ENCODE measurements at places on chromosomes 7 and 10.

GRCh38 chr10:125095776-125096175 is 64.6 kb downstream of the CTBP2 start:
- no peak for DNase-seq

- DNase-seq, result no peak
Measured at GRCh38 chr7:106552645-106553445, 108.1 kb downstream of the CCDC71L start.

- DNase-seq, result no peak
Measured at GRCh38 chr10:45468079-45468478, 94.1 kb downstream of the ALOX5 start.

GRCh38 chr7:92888-93672 is 99.3 kb upstream of the FAM20C start:
- no peak for DNase-seq

DNA sequence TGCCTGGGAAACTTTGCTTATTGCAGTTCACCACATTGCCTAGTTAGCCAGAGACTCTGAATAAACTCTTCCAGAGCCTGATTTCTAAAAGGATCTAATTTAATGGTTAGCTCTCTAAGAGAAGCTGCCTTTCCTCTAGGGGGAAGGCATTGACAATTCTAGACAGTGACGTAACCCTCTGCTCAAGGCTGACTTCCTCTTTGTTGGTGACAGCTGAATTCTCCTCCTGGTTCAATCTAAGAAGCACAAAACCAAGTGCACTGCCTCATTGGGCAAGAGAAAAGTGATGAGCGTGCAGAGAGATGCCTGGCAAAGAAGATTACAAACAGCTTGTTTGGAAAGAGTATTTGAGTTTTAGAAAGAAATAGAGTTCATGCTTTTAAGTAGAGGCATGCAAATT is 102.7 kb downstream of the MACC1 start:
- DNase-seq, result no peak

DNA sequence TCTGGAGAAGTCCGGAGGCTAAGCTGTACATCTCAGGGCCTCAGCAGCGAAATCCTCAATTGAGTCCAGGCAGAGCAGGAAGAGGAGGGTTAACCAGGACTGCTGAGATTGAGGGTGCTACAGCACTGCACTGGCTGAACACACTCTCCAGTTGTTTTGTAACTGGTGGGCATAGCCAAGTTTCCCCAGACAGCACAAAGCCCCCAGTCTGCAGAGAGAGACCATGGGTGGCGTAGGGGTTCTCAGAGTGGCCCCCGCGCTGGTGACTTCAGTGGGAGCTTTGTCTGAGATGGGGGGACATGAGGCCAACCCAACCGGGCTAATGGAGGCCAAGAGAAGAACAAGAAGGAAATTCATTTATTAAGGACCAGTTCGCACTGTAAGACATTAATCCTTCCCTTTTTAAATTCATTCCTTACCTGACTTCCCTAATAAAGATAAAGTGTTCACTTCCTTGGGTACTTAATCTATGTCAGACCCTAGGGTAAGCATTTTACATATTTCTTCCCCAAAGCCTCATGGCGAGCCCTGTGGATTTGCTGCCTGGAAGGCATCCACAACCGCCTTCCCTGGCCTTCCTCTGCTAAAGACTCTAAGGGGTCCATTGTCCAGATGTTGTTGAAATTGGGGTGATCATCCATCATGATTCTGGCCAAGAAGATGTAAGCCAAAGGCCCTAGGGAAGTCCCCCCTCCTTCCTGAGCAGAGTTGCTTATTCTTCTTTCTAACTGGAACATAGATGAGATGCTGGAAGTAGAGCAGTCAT is 121.4 kb upstream of the CHST15 start:
- no peak for DNase-seq

DNA sequence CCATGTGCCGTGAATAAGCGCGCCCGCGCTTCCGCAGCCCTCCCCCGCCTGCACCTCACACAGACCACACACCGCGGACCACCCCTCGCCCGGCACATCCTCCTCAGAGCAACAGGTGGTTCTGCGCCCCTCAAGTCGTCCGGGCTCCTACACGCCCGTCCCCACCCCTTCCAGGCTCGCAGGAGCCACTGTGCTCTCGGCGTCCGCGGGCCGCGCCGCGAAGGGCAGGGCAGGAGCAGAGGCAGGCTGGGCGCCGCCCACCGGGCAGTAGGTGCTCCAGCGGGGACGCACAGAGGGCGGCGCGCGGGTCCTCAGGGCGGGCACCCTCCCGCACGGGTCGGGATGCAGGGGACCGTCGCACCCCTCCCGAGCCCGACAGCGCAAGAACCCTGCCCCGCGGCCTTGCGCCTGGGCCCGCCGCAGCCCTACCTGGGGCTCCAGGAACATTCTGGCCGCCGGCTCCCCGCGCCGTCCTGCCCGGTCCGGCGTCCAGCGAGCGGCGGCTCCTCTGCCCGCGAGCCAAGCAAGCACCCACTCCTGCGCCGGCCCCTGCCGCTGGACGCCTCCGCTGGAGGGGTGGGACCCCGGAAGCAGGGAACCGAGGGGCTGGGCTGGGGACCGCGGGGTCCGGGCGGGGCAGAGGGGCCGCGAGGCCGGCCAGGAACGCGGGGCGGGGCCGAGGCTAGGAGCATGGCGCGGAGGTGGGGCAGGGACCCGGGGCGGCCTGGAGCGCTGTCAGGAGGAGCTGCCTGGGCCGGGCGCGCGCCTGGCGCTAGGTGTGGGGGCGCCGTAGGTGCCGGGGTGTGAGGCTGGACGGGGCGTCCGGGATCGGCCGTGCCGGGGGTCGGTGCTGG is 37.4 kb downstream of the RASGEF1A start:
- no peak for DNase-seq

DNA sequence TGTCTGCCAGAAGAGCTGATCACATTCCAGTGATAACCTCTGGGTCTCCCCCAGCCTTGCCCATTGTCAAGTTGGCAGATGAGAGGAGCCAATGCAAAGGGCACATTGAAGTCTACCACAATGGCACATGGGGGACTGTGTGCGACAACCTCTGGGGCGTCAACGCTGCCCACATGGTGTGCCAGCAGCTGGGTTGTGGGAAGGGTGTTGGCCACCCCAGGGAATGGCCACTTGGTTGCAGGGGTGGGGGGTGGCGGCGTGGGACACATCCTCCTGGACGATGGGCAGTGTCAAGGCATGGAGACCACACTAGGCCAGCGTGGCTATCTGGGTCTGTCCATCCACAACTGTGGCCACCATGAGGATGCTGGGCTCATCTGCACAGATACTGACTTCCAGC is 43.4 kb downstream of the CUZD1 start:
- DNase-seq, result no peak

DNA sequence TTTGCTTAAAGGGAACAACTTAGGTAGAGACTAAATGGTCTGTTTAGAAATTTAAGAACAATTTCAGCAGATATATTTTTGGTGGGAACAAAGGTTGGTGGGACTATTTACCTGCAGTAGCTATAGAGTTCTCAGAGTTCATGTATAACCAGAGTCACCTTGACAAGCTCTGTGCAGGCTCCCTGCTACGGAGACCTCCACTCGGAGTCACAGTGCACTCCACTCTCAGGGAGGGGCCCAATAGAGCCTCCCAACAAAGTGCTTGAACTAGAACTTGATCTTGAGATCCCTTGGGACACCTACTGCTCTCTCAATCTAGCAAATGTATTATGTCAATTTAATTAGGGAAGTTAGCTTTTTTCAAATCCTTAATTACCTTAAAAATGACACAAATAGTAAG is 2.3 kb downstream of the MYPN start:
- DNase-seq, result no peak

- no peak for DNase-seq
Measured at GRCh38 chr7:42596737-42597136, 315.1 kb downstream of the C7orf25 start.

DNA sequence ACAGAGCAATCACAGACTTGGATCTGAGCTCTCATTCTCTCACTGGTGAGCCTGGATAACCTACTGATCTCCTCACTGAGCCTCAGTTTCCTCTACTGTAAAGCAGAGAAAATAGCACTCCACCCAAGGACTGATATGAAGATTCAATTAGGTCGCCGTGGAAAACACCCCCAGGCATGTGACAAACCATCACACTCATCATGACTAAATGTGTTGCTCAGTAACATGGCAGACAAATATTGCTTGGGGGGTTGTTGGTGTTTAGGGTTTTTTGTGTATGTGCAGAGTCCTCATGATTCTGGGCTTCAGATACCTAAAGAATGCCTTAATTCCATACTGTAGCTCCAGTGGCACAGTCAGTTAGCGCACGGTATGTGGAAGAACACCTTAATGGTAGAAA is 122.1 kb upstream of the TCF7L2 start:
- DNase-seq, result no peak

GRCh38 chr10:61318429-61318828 is 134.8 kb downstream of the TMEM26 start:
- no peak for DNase-seq

GRCh38 chr10:62708569-62708968 is 96.0 kb upstream of the ADO start:
- DNase-seq, result no peak

GRCh38 chr10:21084700-21085099 is 187.6 kb upstream of the NEBL start:
- DNase-seq, result no peak

- no peak for DNase-seq
Measured at GRCh38 chr7:150994141-150994837, 3.5 kb downstream of the NOS3 start.

DNA sequence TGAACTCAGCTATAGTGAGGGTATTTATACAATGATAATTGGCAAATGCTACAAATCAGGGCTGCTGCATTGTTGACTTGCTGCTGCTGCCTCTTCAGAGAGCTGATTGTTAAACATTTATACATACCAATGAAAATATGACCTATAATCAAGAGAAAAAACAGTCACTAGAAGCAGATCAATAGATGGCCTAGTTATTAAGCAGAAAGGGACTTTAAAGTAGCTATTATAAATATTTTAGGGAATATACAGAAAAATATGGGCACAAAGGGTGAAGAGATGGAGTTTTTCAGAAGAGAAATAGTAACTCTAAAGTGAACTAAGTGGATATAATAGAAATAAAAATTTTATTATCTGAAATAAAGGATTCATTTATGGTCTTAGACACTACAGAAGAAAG is 14.4 kb upstream of the UNC5B start:
- no peak for DNase-seq

DNA sequence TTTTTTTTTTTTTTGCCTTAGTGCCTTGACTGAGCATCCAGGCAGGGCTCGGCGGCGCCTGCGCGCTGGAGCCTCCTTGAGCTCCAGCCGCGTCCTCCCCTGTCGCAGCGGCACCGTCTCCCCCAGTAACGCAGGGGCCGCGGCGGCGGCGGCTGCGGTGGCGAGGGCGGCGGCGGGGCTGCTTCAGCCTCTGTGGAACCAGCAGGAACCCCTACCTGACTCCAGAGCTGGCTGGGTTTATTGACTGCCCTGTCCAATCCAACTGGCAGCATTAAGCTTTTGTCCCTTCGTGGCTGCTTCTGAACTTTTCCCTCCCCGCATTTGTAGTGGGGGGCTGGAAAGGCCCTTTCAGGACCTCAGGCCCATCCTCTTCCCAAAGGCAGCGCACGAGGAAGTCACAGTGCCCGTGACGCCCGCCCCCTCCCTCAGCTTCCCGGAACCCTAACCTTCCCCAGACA is at the start of gene GPR85:
Gene GPR85 (minus strand): TSS at position 397 of the 458 bp plus-strand sequence. CDS start 2,106 bp downstream, outside the sequence.
- no peak for DNase-seq
